RKO (cell line): ENCODE measurements at places on chromosomes 11 and 22.

DNA sequence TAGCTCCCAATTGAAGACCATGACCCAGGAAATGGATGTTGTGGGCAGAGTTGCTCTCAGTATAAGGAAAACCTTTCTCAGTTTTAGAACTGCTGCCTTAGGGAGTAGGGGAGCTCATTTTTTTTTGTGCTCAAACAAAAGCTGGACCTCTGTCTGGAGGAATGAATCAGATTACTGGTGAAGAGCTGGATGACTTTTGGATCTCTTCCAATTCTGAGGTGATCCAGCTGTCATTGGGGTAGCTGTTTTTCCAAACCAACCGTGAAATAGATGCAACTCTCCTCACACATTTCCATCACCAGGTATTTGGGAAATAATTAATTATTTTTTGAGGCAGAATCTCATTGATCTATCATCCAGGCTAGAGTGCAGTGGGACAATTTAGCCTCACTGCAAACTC, 251.3 kb upstream of the PLET1 start:
- no peak for DNase-seq

GRCh38 chr11:79055856-79056631, 384.8 kb downstream of the TENM4 start:
- DNase-seq = no peak

GRCh38 chr11:119338318-119338890, 2.3 kb downstream of the C1QTNF5 start:
- peak; percentile 50 for DNase-seq

DNA sequence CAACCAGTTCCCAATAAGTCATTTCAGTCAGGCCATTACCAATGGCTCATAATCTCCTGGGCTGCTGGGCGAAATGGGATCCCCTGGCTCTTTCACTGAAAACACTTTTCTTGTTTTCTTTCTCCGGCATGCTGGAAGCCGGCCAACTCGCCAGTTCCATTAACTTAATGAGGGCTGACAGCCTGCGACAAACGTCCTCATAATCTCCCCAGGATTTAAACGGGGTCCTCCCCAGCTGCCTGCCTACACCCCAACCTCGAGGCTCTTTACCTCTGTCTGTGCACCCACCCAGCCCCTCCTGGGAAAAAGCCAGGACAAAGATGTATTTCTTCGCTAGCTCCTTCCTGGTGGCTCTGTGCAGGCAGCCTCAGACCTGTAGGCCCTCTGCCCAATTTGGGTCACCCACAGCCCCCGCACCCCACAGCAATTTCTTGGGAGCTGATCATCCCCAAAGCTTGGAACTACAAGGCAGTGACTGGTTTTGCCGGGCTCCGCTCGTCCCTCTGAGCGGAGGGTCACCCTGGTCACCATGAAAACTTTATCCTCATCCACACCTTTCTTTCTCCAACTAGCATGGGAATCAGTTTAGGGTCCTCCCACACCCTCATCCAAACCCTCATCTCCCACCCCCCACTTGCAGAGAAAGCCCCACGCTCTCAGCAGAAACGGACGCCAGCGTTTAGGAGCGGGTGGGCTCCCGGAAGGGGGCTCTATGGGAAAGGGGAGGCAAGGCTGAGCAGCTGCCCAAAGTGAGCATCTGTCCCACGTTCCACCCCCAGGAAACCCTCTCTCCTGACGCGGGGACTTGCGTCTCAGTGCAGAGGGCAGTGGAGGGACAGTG, 51.1 kb upstream of the KCNQ1OT1 start:
- DNase-seq = no peak

GRCh38 chr11:44623731-44624491, 58.4 kb downstream of the CD82 start:
- no peak for DNase-seq

- DNase-seq = no peak
Observed at GRCh38 chr11:106304274-106304673, 226.8 kb downstream of the AASDHPPT start.

- no peak for DNase-seq
Observed at GRCh38 chr11:9025101-9025850, 21.5 kb upstream of the NRIP3 start.

DNA sequence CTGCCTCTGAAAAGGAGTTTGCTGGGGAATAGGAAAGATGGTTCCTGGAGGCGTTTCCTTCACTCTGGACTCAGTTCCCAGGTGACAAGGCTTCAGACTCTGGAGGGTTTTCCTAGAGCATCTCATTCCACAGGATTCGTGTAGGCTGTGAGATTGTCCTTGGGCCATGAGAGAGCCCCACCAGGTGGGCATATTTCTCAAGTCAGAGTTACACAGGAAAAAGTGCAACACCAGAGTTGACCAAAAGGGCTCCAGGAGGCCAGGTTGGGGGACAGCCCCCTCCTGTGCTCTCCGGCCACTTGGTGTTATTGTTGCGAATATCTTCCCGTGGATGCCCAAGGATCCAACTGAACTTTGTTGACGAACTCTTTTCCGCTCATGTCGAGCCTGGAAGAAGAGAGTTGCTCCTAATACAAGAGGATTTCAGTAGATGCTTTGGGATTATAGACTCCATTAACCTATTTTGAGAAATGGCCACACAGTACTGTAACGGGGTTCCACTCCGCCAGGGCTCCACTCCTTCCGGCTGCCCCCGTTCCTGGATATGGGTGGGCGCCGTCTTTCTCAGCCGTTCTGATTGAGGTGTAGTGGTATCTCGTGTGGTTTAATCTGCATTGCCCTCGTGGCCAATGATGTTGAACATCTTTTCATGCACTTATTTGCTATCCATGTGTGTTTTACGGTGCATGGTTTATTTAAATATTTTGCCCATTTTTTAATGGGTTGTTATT, 580.3 kb downstream of the BRD1 start:
- DNase-seq = no peak
